ENCODE measurements at places on chromosomes 4 and X.

DNA sequence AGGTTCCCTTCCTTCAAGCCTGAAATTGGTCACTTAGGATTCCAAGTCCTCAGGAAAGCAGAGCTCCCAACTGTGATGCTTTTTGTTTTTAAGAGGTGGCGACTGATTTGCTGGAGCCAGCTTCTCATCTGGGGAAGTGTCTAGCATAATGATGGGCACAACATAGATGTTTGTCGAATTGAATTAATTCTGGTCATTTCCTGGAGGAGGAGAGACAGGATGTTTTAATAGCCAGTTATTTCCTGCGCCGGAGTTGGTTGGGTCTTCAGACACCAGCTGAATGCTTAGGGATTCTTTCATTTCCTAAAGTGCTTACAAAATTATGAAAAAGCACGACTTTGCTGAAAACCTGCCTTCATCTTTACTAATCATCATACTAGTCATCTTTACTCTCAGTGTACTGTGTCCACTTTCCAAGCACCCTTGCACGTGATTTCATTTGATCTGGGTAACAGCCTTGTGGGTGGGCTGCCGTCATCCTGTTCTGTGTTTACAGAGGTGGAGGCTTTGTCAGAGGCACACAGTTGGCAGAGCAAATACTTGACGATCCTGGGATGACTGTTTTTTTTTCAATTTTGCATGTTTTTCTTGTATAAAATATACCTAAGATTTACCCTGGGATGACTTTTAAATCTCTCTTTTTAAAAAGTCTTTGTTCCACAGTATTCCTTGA is 49.5 kb downstream of the RGS12 start:
- DNase-seq, result no peak

DNA sequence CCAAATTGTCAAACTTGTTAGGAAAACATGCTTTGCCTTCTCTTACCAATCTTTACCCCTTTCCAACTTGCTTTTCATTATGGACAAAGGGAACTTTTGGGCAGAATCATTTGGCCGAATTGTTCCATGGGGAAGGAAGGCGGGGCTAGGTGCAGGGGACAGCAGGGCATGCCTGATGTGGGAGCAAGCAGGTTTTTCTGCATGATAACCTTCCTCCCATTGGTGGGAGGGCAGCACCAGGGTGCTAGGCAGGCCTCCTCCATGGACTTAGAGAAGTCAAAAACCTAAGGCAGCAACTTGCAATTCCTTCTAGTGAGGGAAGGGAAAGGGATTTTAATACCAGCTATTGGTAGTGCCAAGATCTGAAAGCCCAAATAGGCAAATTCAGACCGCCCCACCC is 260.5 kb downstream of the MAPK10 start:
- DNase-seq, result no peak

- DNase-seq, result no peak
These were observed 145.2 kb downstream of the PDHA2 start for GRCh38 chr4:95985051-95985450.

DNA sequence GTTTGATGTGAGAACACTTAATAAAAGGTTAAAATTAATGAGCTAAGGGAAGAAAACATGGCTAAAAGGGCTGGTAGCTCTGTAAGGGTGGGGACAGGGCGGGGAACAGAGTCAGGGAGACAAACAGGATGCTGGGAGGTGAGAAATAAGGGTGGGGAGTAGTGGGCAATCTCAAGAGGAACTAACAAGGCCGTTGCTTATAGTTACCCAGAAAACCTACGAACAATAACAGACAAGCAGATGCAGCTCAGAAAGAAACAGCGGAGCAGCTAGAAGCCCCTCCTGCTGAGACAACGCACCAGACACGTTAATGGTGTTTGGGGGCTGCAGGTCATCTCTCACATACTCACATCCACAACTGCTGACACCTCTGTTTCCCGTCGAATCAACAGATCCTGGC is 9.7 kb upstream of the KLF3 start:
- no peak for DNase-seq

- peak; percentile 31 for DNase-seq
These were observed 78.8 kb downstream of the TMEM47 start for GRCh38 chrX:34578237-34578636.

GRCh38 chr4:166066936-166067335 is 193.9 kb downstream of the TLL1 start:
- DNase-seq, result no peak

Data from globus pallidus (tissue), 1 donor.